H9 (cell line): ENCODE measurements at places on chromosomes 13 and 19.

DNA sequence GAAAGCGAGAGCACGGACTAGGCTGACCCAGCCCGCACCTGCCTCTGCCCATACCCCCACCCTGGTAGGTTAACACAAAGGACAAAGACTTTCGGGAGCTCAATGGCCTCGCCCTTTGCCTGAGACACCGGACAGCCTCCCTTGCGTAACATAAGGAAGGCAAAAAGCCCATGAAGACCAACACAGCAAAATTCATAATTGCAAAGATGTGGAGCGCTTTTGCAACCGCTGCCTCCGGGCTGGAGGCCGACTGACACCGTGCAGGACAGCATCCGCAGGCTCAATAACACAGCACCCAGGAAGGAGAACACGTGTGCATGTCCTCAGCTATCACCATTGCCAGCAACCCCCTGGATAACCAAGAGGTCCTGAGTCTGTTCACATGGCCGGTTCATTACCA is 15.4 kb downstream of the LILRA1 start:
- H3K27ac ChIP-seq = no peak overlapping the region
- no peaks in the 10 kb centered on the region for H3K27me3 ChIP-seq
- peaks cover 9% of the 10 kb centered on the region; the same call in 1 of the 2 replicates for H3K36me3 ChIP-seq
- H3K4me3 ChIP-seq = no peak overlapping the region
- no peaks in the 10 kb centered on the region for H3K4me1 ChIP-seq

- H3K4me3 ChIP-seq = no peak overlapping the region
- no peak for DNase-seq
- H3K27ac ChIP-seq = no peak overlapping the region
- no peaks in the 10 kb centered on the region for H3K27me3 ChIP-seq
- no peaks in the 10 kb centered on the region for H3K4me1 ChIP-seq
These were observed 415.5 kb downstream of the FGF14 start for GRCh38 chr13:101986316-101986715.

GRCh38 chr13:113595131-113595530 is 10.6 kb downstream of the TFDP1 start:
- DNase-seq = peak; percentile 3
- H3K36me3 ChIP-seq = peaks cover 69% of the 10 kb centered on the region
- H3K4me3 ChIP-seq = no peak overlapping the region
- no peaks in the 10 kb centered on the region for H3K4me1 ChIP-seq
- no peak overlapping the region for H3K27ac ChIP-seq

DNA sequence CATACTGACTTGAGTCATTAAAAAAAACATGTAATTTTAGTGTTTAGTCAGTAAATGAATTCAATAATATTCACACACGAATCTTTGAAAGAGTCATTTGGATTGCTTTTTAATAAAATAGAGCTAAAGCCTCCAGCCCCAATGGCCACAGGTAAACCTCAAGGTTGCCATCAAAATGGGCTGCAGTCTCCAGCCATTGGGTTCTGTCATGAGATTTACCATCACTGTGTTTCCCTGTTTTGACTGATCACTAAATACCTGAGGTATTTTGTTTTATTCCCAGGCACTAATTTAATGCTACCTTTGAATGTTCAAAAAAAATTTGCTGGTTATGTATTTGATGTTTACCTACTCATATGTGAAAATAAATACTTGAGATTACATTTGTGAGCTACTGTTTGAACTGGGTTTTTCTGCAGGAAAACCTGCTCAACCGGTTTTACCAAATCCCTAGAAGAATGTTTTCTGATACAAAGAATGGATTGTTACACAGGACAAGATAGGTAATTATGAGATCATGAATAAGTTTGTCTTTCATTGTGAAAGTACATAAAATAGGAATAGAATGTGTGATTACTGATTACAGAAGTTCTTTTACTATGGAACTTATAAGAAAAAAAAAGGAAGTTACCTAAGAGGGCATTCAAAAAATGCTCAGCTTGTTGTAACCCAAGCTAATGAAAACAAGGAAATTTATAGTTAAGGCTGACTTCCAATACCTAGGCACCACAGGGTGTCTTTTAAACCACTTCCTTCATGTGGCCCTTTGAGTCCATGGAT is 391.3 kb downstream of the EFNB2 start:
- peaks cover 6% of the 10 kb centered on the region; the same call in 2 of the 3 replicates for H3K36me3 ChIP-seq
- H3K27ac ChIP-seq = peak overlapping the region; percentile 76
- H3K4me3 ChIP-seq = no peak overlapping the region
- no peaks in the 10 kb centered on the region for H3K27me3 ChIP-seq
- DNase-seq = no peak

- DNase-seq = peak; percentile 15
- no peaks in the 10 kb centered on the region for H3K27me3 ChIP-seq
- no peaks in the 10 kb centered on the region; the same call in 1 of the 2 replicates for H3K4me1 ChIP-seq
- no peak overlapping the region for H3K4me3 ChIP-seq
- no peak overlapping the region for H3K27ac ChIP-seq
- no peaks in the 10 kb centered on the region for H3K36me3 ChIP-seq
These were observed 63.4 kb downstream of the TEX29 start for GRCh38 chr13:111383591-111384440.

DNA sequence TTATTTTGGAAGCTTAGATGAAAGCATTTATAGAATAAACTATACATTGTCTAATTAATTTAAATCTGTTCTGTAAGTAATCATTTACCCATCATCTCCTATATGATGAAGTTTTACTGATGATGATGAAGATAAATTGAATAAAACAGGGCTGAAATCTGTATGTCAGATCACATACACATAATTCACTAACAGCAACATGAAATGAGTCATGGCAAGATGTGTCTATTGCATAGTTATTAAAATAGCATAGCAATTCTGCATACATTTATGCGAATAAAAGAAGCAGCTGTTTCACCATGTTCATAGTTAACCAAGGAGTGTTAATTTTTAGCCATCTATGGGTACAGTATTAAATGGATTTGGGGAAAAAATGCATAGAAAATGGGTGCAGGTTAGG is 424.9 kb downstream of the LIG4 start:
- H3K27me3 ChIP-seq = no peaks in the 10 kb centered on the region
- no peak overlapping the region for H3K4me3 ChIP-seq
- peaks cover 2% of the 10 kb centered on the region; the same call in 1 of the 2 replicates for H3K4me1 ChIP-seq
- peaks cover 6% of the 10 kb centered on the region; the same call in 1 of the 2 replicates for H3K36me3 ChIP-seq
- DNase-seq = no peak
- no peak overlapping the region for H3K27ac ChIP-seq

DNA sequence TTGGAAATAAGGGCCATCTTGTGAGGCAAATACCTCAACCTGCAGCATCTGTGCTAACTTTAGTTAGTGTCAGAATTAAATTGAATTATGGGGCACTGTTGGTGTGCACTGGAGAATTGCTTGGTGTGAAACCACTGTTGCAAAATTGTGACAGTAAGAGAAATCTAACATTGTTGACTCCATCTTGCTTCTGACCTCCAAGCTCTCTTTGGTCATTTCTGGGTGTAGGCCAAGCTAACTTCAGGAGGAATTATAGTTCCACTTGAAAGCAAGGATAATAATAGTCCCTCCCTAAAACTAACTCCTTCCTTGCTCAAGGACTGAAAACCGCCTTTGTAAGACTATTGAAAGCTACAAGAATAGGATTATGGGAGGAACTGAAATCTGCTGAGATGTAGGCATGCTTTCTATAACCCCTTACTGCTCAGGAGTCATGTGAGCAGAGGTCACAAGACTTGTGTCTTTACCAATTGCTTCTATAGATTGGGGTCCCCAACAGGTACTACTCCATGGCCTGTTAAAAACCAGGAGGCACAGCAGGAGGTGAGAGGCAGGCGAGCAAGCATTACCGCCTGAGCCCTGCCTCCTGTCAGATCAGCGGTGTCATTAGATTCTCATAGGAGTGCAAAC is 24.9 kb upstream of the GAS6 start:
- H3K36me3 ChIP-seq = peaks cover 6% of the 10 kb centered on the region
- no peaks in the 10 kb centered on the region for H3K27me3 ChIP-seq
- DNase-seq = no peak
- peaks cover 5% of the 10 kb centered on the region for H3K4me1 ChIP-seq
- H3K27ac ChIP-seq = no peak overlapping the region

- H3K36me3 ChIP-seq = no peaks in the 10 kb centered on the region
- no peaks in the 10 kb centered on the region for H3K4me1 ChIP-seq
- H3K27me3 ChIP-seq = no peaks in the 10 kb centered on the region
- H3K27ac ChIP-seq = no peak overlapping the region
These were observed 55.6 kb upstream of the KL start for GRCh38 chr13:32960626-32961025.

- no peak overlapping the region for H3K4me3 ChIP-seq
- H3K27ac ChIP-seq = no peak overlapping the region
- H3K27me3 ChIP-seq = peaks cover 6% of the 10 kb centered on the region; the same call in 1 of the 2 replicates
- no peak for DNase-seq
- peaks cover 4% of the 10 kb centered on the region for H3K4me1 ChIP-seq
These were observed 15.9 kb upstream of the ZNF30 start for GRCh38 chr19:34910770-34911169.

GRCh38 chr13:31870511-31870910 is 131.2 kb downstream of the RXFP2 start:
- H3K36me3 ChIP-seq = no peaks in the 10 kb centered on the region
- H3K27ac ChIP-seq = no peak overlapping the region
- no peak for DNase-seq

- peak; percentile 67 for DNase-seq
- H3K4me1 ChIP-seq = 0 out of 2 replicates have a peak, but pooled peaks cover 3% of the 10 kb centered on the region
- no peak overlapping the region for H3K27ac ChIP-seq
These were observed 14.1 kb downstream of the SHANK1 start for GRCh38 chr19:50705422-50706019.

DNA sequence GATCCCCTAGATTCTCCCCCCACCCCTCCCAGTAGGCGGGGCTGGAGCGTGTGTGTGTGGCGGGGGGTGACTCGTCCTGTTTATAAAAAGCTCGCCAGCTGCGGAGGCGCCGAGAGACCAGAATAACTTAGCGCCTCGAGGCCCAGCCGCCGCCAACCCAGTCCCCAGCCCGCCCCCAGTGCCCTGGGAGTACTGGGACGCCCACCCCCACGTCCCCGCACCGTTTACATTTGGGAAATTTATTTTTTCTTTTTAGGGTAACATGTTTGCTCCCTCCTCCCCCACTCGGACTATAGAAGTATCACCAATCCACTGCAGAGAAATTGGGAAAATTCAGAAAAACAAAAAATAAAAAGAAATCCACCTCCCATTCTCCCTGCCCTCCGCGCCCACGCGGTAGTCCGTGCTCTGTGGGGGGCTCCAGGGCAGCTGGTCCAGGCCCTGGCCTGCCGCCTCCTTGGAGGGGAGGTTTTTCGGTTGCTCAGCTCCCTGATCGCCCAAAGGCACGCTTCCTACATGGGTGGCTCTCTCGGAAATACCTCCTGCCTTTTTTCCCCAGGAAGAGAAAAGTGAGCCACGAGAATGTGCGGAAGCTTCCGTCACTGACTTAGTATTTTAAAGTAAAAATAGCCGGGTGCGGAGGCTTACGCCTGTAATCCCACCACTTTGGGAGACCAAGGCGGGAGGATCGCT is 1.5 kb upstream of the RAB3A start:
- H3K27me3 ChIP-seq = no peaks in the 10 kb centered on the region
- peaks cover 7% of the 10 kb centered on the region; the same call in 2 of the 3 replicates for H3K36me3 ChIP-seq
- H3K4me1 ChIP-seq = no peaks in the 10 kb centered on the region
- peak overlapping the region; percentile 78 for H3K4me3 ChIP-seq
- DNase-seq = peak; percentile 58

DNA sequence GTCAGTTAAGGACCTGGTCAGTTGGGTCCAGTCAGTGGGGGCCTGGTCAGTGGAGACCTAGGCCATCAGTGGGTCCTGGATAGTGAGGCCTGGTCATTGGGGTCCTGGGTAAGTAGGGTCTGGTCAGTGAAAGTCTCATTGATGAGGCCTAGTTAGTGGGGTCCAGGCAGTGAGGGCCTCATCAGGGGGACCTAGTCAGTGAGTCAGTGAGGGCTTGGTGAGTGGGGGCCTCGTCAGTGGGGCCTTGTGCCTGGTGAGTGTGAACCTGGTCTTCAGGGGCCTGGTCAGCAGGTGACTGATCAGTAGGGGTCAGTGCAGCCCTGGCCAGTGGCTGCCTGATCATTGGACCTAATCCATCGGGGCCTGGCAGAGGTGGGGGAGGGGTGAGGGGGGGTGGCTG is 42.6 kb upstream of the TPM4 start:
- no peaks in the 10 kb centered on the region for H3K4me1 ChIP-seq
- H3K4me3 ChIP-seq = no peak overlapping the region
- H3K27me3 ChIP-seq = no peaks in the 10 kb centered on the region
- DNase-seq = no peak

GRCh38 chr13:37065890-37066526 is 6.5 kb upstream of the SUPT20H start:
- no peaks in the 10 kb centered on the region for H3K36me3 ChIP-seq
- H3K27me3 ChIP-seq = no peaks in the 10 kb centered on the region
- no peak overlapping the region; the same call in 1 of the 2 replicates for H3K4me3 ChIP-seq
- peak; percentile 45 for DNase-seq

DNA sequence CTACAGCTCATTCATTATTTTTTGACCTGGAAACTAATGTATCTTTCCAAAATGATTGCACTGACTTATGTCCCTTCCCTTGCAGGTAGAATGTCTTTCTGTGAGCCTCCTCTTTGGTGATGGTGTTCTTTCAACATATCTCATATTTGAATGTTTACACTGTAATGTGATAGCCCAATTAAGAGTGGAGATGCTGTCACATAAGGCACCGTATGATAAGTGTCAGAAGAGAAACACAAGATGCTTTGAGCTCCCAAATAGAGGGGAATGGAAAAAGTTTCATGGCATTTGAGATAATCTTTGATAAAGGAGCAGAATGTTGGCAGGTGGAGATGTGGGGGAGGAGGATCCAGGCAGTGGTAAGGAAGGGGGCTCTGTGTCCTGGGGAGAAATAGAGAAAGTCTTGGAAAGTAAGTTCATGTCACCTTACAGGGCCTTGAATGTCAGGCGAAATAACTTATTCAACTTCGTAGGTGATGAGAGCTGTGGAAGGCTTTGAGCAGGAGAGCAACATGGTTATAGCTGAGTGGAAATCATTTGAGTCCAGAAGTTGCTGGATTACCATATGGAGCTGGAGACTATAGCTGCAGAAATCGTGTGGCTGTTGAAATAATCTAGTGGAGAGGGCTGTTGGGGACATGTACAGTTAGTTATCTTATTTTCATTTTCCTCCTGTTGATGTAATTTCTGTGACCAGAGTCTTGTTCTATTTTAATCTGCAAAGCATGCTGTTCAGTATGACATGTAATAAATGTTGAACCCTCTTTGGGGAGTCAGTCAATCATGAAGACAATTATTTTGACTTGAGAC is 10.3 kb upstream of the RNF113B start:
- H3K27me3 ChIP-seq = no peaks in the 10 kb centered on the region
- no peak overlapping the region for H3K4me3 ChIP-seq
- no peak overlapping the region for H3K27ac ChIP-seq

GRCh38 chr19:44993926-44994537 is 7.2 kb upstream of the RELB start:
- no peak overlapping the region for H3K4me3 ChIP-seq
- DNase-seq = no peak

GRCh38 chr19:39759457-39760184 is 19.0 kb upstream of the LEUTX start:
- H3K4me3 ChIP-seq = no peak overlapping the region
- H3K36me3 ChIP-seq = no peaks in the 10 kb centered on the region
- no peak overlapping the region for H3K27ac ChIP-seq
- H3K4me1 ChIP-seq = no peaks in the 10 kb centered on the region
- no peaks in the 10 kb centered on the region for H3K27me3 ChIP-seq
- no peak for DNase-seq

- H3K36me3 ChIP-seq = peaks cover 22% of the 10 kb centered on the region
- H3K27ac ChIP-seq = peak overlapping the region; percentile 62
- H3K4me3 ChIP-seq = peak overlapping the region; percentile 97
- no peak for DNase-seq
These were observed 2.2 kb upstream of the PLEKHG2 start for GRCh38 chr19:39410017-39410830.
